ENCODE measurements at places on chromosomes 2 and 18.

GRCh38 chr2:241762321-241762932 lies 14.2 kb upstream of the GAL3ST2 start:
- H3K4me1 ChIP-seq, result no peaks in the 10 kb centered on the region
- no peak overlapping the region for H3K4me3 ChIP-seq
- no peak overlapping the region for H3K27ac ChIP-seq
- DNase-seq, result no peak

- no peak for DNase-seq
- no peak overlapping the region for H3K4me3 ChIP-seq
- H3K36me3 ChIP-seq, result no peaks in the 10 kb centered on the region
- no peaks in the 10 kb centered on the region for H3K27me3 ChIP-seq
- H3K4me1 ChIP-seq, result no peaks in the 10 kb centered on the region
Measured at GRCh38 chr2:108625186-108625827, 91.0 kb downstream of the LIMS1 start.

DNA sequence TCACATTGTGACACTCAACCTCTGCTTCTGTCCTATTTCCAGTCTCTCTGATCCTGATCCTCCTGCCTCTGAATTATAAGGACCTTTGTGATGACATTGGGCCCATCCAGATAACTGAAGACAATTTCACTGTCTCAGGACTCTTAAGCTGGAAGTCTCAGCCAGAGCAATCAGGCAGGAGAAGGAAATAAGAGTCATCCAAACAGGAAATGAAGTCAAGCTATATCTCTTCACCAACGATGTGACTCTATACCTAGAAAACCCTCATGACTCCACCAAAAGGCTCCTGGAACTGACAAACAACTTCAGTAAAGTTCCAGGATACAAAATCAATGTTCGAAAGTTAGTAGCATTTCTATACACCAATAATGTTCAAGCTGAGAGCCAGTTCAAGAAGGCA lies 29.3 kb upstream of the TWIST2 start:
- H3K27me3 ChIP-seq, result no peaks in the 10 kb centered on the region
- no peaks in the 10 kb centered on the region for H3K4me1 ChIP-seq
- H3K27ac ChIP-seq, result no peak overlapping the region

- DNase-seq, result no peak
- H3K4me1 ChIP-seq, result no peaks in the 10 kb centered on the region
- no peak overlapping the region for H3K27ac ChIP-seq
- H3K4me3 ChIP-seq, result no peak overlapping the region
- no peaks in the 10 kb centered on the region for H3K27me3 ChIP-seq
- H3K36me3 ChIP-seq, result no peaks in the 10 kb centered on the region
Measured at GRCh38 chr2:195486987-195487644, 169.9 kb upstream of the SLC39A10 start.

- H3K4me1 ChIP-seq, result no peaks in the 10 kb centered on the region
- no peak overlapping the region for H3K4me3 ChIP-seq
- DNase-seq, result no peak
- no peak overlapping the region for H3K27ac ChIP-seq
- H3K27me3 ChIP-seq, result no peaks in the 10 kb centered on the region
Measured at GRCh38 chr2:172597176-172597842, 41.4 kb downstream of the PDK1 start.

DNA sequence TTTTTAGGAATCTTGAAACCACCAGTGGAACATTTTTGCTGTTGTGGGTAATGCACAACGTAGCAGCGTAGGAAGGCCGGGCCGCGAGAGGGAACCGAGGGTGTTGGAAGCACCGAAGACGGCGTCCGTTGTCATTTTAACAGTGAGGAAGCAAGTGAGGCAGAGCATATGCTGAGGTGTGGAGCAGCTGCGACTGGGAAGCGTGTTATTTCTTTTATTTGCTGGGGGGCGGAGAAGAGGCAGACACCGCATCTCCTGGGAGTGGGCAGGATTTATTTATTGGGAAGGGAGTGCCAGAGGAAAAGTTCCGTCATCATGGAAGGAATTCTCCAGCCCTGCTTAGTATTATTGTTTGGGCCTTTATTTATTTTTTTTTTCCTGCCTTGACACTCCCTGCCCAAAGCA lies 232.8 kb downstream of the KLHL29 start:
- H3K27ac ChIP-seq, result no peak overlapping the region
- H3K36me3 ChIP-seq, result no peaks in the 10 kb centered on the region
- no peaks in the 10 kb centered on the region for H3K27me3 ChIP-seq
- peaks cover 1% of the 10 kb centered on the region for H3K4me1 ChIP-seq

GRCh38 chr2:113861740-113862139 lies 28.1 kb upstream of the ACTR3 start:
- H3K27me3 ChIP-seq, result no peaks in the 10 kb centered on the region
- no peak overlapping the region for H3K4me3 ChIP-seq
- H3K27ac ChIP-seq, result no peak overlapping the region
- no peaks in the 10 kb centered on the region for H3K36me3 ChIP-seq

GRCh38 chr2:162623888-162624287 lies 214.7 kb downstream of the KCNH7 start:
- no peak overlapping the region for H3K4me3 ChIP-seq
- H3K27me3 ChIP-seq, result no peaks in the 10 kb centered on the region
- no peak for DNase-seq
- H3K4me1 ChIP-seq, result no peaks in the 10 kb centered on the region
- no peaks in the 10 kb centered on the region for H3K36me3 ChIP-seq
- no peak overlapping the region for H3K27ac ChIP-seq

GRCh38 chr2:237259201-237259600 lies 154.8 kb downstream of the COL6A3 start:
- no peak for DNase-seq
- H3K27ac ChIP-seq, result no peak overlapping the region
- no peaks in the 10 kb centered on the region for H3K4me1 ChIP-seq
- H3K27me3 ChIP-seq, result peaks cover 1% of the 10 kb centered on the region
- H3K4me3 ChIP-seq, result no peak overlapping the region
- H3K36me3 ChIP-seq, result no peaks in the 10 kb centered on the region

GRCh38 chr2:70931376-70932000 lies 4.2 kb upstream of the ATP6V1B1 start:
- H3K27ac ChIP-seq, result no peak overlapping the region
- H3K27me3 ChIP-seq, result no peaks in the 10 kb centered on the region
- no peak for DNase-seq
- H3K36me3 ChIP-seq, result no peaks in the 10 kb centered on the region
- H3K4me3 ChIP-seq, result no peak overlapping the region

DNA sequence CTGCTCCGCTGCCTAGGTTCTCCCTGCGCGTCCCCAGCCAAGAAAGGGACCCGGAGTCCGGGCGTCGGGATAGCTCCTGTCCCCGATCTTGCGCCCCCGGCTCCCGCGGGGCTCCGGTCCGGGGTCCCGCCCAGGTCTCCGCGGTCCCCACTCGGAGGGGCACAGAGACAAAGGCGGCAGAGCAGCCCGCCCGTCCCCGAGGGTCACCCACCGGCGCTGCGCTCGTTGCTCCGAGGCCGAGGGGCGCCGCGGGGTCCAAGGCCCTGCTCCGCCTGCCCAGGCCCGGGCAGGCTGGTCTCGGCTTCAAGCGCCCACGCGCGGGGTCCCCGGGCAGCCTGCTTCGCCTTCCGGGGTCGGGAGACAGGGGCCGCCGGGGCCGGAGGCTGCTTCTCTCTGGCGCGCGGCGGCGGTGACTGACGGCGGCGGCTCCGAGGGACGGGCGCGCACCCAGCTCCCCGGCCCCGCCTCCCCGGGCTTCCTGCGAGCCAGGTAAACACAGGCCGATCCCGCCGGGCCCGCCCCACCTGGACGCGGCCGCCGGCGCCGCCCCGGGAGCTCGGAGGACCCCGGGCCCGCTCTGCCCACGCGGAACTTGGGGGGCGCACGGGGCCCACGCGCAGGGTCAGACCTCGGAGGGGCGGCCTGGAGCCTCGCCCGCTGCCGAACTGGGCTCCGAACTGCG lies at the start of gene MBP:
Gene MBP, minus strand, starts transcription at position 415 of the 682 bp plus-strand sequence. CDS start 27,522 bp downstream, outside the sequence.
- no peaks in the 10 kb centered on the region for H3K4me1 ChIP-seq
- H3K27ac ChIP-seq, result no peak within 1 kb of the TSS
- no peak for DNase-seq
- no peaks in the 10 kb centered on the region for H3K36me3 ChIP-seq
- peaks cover 3% of the 10 kb centered on the region for H3K27me3 ChIP-seq

GRCh38 chr2:79723830-79724229 lies 211.0 kb downstream of the CTNNA2 start:
- no peak overlapping the region for H3K4me3 ChIP-seq
- H3K4me1 ChIP-seq, result no peaks in the 10 kb centered on the region
- H3K27me3 ChIP-seq, result no peaks in the 10 kb centered on the region
- H3K36me3 ChIP-seq, result no peaks in the 10 kb centered on the region
- DNase-seq, result no peak
- H3K27ac ChIP-seq, result no peak overlapping the region

GRCh38 chr18:57397440-57398132 lies 37.6 kb upstream of the ONECUT2 start:
- H3K27ac ChIP-seq, result no peak overlapping the region
- no peaks in the 10 kb centered on the region for H3K27me3 ChIP-seq
- DNase-seq, result no peak

DNA sequence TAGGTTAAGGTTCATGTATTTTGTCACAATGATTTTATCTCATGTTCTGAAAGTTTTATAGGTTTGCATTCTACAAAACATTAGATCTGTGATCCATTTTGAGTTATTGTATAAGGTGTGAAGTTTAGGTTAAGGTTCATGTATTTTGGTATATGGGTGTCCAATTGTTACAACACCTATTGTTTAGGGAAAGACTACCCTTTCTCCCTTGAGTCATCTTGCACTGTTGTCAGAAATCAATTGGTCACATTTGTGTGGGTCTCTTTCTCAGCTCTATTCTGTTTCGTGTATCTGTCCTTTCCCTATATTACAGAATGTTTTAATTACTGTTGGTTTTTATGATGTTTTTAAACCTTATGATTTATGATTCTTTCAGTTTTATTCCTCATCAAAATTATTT lies 192.3 kb downstream of the MCFD2 start:
- no peak overlapping the region for H3K4me3 ChIP-seq
- no peak for DNase-seq
- H3K27ac ChIP-seq, result no peak overlapping the region
- no peaks in the 10 kb centered on the region for H3K27me3 ChIP-seq
- H3K4me1 ChIP-seq, result no peaks in the 10 kb centered on the region

DNA sequence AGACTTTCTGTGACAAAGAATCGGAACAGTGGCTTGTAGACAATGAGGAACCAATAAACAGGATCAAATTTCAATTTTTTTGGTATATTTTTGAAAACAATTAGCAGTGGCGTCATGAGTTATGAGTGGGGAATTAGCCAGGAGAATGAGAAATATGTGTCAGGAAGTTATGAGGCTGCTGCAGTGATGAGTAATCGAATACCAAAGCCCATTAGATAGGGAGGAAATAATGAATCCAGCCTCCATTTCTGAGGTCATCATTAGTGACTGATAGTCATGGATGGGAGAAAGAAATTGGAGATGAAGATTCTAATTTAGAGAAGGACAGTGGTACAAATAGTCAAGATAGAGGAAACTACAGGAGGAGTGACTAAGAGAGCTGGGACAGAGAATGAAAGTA lies 673.1 kb upstream of the VRK2 start:
- no peak overlapping the region for H3K4me3 ChIP-seq
- no peak for DNase-seq
- no peaks in the 10 kb centered on the region for H3K36me3 ChIP-seq

DNA sequence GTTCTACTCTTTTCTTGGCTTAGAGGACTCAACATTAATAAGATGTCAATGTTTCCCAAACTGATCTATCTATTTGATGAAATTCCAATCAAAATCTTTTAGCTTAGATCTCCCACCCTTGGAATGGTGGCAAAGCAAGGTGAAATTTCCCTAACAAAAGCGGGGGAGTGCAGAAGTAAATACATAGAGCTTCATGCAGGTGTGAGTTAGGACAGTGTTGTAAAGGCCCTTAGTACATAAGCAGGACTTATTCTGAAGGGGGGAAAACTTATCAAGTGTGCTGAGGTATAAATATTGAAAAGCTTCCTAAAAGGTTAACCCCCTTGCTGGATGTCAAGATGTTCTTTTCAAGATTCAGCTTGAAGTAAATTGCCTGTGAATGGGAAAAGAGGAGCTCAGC lies 608.6 kb upstream of the CELF4 start:
- no peak overlapping the region for H3K27ac ChIP-seq
- H3K4me1 ChIP-seq, result no peaks in the 10 kb centered on the region
- no peak overlapping the region for H3K4me3 ChIP-seq

DNA sequence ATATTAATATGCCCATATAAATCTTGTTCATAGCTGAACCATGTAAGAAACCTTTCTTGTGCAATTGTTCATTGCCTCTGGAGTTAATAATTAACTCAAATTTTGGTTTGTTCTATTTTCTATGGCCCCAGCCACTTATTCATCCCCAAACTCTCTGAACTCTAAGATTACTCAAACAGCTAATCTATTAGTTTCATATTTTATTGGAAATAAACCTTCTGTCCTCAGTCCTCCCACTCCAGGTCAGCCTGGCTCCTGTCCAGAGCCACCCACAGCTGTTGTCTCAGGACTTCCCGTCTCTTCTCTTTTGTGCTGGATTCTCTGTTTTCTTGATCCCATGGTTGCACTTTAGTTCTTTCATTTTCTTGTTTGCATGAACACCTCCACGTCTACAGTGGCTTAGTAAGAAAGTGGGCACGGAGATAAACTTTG lies 4.4 kb upstream of the RNF103 start:
- H3K36me3 ChIP-seq, result no peaks in the 10 kb centered on the region
- H3K4me1 ChIP-seq, result peaks cover 3% of the 10 kb centered on the region

- H3K4me1 ChIP-seq, result no peaks in the 10 kb centered on the region
- no peak overlapping the region for H3K4me3 ChIP-seq
- no peak overlapping the region for H3K27ac ChIP-seq
- H3K36me3 ChIP-seq, result no peaks in the 10 kb centered on the region
Measured at GRCh38 chr2:208990716-208991115, 433.1 kb upstream of the MAP2 start.

DNA sequence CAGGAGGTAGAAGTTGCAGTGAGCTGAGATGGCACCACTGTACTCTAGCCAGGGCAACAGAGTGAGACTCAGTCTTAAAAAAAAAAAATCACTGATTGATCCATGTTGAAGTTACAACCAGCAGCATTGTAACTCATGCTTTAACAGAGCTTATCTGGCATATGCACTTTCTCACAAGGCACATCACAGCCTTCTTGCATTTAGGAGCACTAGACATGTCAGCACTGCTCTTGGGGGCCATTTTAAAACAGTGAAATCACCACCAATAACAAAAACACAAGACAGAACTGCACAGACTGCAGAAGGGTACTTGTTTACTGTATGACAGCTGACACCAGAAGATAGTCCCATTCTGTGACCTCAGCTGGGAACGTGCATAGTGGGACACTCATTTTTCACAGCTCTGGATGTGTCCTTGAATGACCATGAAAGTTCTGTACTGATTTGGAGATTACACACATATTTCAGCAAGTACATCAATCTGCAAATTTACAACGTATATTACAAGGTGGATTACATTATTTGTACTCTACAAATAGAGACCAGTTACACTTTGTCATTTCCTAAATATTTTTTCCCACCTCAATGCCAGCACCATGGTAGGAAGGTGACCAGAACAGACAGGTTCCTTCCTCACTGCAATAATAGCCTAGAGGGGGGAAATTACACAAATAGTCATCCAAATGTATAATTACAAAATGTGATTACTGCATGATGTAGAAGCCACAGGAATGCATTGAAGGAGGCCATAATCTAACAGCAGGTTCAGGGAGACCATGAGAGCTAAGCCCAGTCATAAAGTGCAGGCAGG lies 35.1 kb downstream of the CCBE1 start:
- no peaks in the 10 kb centered on the region for H3K27me3 ChIP-seq
- H3K36me3 ChIP-seq, result no peaks in the 10 kb centered on the region
- no peaks in the 10 kb centered on the region for H3K4me1 ChIP-seq
- H3K27ac ChIP-seq, result no peak overlapping the region
- no peak for DNase-seq

Measured in iPS DF 6.9 (cell line).